ENCODE measurements at places on chromosomes 2 and 18.

DNA sequence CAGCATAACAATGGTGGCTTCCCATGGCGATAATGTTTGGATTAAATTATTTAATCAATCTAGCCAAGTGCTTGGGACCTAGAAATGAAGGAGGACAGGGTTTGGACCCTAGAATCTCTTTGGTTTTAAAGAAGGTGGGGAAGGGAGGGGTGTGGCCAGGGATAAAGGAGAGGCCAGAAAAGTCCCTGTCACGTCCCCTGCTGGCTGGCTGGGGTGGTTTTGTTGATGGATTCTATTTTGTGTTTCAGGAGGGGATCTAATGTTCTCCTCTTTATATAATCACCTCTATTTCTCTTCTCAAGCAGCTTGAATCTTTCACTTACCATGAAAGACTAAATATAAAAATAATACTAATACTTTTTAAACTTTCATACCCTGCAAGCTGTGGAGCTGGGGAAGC lies 52.6 kb upstream of the GALR1 start:
- no peak for DNase-seq

DNA sequence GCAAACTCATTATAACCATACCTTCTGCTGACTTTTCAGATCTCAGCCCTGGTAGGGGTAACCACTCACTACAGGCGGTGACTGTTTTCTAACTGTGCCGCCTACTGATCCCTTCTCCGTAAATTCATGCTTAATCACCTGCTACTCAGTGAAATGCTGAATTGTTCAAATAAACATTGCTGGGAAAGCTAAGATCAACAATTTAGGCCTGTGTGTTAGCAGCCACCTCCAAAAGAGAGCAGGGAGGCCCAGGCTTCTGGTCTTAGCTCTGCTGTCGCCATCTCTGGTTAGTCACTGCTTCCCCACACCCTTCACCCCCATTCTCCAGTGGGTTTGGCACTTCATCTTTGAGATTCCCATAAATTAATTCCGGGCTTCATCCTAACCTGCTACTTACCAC lies 21.8 kb upstream of the NT5C1B start:
- DNase-seq, result no peak

DNA sequence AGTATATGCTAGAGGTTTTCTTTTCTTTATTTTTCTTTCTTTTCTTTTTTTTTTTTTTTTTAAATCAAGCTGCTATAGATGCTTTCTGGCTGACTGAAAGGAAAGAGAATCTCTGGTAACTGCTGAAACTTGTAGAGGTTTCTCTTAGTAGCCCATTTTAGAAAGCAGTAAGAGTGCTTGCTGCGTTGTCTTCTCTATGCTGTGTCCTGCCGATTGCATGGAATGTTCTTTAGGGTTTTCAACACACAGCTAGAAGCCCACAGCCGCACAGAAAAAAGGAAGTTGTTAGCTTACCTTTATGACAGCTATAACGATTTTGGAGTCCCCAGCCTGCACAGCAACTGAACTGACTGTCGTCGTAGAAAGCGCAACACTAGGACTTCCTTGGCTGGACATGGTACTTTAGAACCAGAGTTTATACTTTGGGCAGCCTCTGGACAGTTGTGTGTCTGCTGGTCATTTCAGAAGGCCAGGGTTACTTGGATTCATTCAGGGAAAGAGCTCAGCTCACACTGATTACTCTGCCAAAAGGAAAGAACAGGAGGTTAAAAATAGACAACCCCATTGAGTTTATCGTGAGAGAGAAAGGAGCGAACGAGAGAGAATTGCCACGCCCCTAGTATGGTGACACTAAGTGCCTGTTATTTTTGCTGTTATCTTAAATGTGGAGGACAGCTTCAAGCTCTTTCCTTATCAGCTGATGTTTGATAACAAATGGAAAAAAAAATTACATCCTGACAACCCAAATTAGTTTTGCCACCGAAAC lies at the start of gene CCDC141:
Gene CCDC141, minus strand, starts transcription at position 592 of the 766 bp plus-strand sequence. Its CDS starts 196 bp downstream, at position 396.
- no peak for DNase-seq

- no peak for DNase-seq
Observed at GRCh38 chr2:183950673-183951072, 647.7 kb upstream of the ZNF804A start.

GRCh38 chr2:182545420-182546167 lies 118.8 kb upstream of the PDE1A start:
- DNase-seq, result no peak

- DNase-seq, result no peak
Observed at GRCh38 chr2:23618794-23619530, 234.0 kb downstream of the KLHL29 start.

Measured in CMK (cell line).